ENCODE measurements at places on chromosomes 6 and 20. TPM values are rescaled to one million over a fixed set of nuclear protein-coding genes. Genes with fewer than 3 reads are reported as not detected.

GRCh38 chr6:78693835-78694234 lies 173.5 kb upstream of the IRAK1BP1 start:
- no peak for DNase-seq

DNA sequence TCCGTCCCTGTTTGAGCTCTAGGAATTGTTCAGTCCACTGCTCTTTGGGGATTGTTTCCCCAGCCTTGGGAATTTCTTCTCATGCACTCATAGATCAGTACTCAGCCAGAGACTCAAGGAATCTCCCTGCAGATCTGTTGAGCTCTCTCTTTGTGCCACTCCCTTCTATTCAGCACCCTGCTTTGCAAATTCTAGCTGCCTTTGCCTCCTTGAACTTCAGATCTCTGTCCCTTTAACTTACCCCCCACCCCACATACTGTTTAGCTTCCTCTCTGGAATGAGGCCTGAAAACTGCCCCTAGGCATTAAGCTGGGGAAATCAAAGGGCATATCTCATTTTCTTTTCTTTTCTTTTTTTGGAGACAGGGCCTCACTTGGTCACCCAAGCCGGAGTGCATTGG lies 30.5 kb downstream of the QRSL1 start:
- no peak for DNase-seq

DNA sequence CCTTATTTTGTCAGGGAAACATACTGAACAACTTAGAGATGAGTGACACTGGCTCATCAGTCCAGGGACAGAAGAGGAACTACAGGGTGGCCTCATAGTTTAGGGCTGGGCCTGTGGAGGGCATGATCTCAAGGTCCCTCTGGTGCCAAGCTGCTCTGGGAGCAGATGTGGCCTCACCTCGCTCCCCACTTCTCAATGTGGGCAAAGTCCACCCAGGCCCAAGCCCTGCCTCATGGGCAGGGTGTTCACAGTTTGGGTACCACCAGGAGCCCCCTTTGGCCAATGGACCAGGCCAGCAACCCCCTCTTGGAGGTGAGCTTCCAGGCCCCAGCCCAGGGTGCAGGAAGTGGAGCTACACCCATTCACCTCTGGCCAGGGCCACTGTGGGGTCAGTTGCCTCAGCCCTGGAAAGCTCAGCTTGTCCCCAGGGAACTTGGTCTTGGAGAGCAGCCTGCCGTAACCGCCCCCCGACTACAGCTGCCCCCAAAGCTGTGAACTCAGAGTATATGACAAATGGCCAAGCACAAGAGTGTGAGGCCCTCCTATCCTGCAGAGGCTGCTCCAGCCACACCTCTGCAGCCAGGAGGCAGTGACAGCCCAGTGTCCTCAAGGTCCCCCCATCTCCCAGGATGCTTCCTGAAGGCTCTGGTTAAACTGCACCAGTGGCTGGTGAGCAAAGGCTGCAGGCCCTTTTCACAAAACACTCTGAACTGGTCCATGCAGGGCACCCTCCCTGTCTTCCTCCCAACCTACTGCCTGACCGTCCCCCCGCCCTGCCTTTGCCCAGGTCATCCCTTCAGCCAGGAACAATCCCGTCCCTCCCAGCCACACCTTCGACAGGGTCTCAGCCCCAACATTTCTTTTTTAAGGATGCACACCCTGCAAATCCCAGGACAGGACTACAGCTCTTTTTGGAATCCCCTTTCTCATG lies 3.6 kb downstream of the ADISSP start:
- DNase-seq: no peak

GRCh38 chr6:153101461-153101860 lies 29.6 kb downstream of the RGS17 start:
- no peak for DNase-seq

GRCh38 chr6:130259140-130259539 lies 36.4 kb upstream of the SAMD3 start:
- no peak for DNase-seq

- no peak for DNase-seq
Observed at GRCh38 chr6:12899046-12899833, 182.7 kb downstream of the PHACTR1 start.

DNA sequence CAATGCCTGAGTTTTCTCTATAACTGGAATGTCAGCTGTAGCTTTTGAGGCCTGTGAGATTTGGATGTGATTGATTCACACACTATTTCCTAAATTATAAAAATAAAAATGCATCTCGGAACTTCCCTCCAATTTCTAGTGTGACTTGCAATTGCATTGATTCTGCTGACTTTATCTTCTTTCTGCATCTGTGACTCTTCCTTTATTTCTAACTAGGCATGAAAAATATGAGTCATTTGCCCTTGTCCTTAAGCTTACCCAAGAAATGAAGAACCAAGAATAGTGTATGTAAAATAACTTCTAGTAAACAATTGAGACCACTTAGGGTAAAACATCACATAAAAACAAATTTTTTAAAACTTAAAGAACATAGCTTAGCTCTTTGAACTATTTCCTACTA lies 12.9 kb downstream of the OR2J2 start:
- DNase-seq: no peak

DNA sequence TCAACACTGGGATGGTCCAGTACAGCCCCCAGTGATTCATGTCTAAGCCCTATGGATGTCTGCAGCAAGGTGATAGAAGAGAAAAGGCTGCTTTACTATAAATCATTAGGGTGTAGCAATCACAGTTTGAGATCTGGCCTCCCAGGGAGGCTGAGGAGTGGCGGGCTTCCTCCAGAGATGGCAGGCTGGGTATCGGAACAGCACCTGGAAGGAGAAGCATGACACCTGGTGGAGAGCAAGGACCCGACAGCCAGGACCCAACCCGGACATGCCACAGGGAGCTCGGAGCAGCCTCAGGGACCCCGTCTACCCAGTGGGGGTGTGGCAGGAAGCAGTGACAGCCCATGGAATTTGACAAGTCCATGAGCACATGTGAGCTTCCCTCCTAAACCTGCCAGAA lies 114.8 kb upstream of the CD93 start:
- DNase-seq: peak; percentile 46

GRCh38 chr20:57223648-57224489 lies 42.6 kb downstream of the BMP7 start:
- no peak for DNase-seq

DNA sequence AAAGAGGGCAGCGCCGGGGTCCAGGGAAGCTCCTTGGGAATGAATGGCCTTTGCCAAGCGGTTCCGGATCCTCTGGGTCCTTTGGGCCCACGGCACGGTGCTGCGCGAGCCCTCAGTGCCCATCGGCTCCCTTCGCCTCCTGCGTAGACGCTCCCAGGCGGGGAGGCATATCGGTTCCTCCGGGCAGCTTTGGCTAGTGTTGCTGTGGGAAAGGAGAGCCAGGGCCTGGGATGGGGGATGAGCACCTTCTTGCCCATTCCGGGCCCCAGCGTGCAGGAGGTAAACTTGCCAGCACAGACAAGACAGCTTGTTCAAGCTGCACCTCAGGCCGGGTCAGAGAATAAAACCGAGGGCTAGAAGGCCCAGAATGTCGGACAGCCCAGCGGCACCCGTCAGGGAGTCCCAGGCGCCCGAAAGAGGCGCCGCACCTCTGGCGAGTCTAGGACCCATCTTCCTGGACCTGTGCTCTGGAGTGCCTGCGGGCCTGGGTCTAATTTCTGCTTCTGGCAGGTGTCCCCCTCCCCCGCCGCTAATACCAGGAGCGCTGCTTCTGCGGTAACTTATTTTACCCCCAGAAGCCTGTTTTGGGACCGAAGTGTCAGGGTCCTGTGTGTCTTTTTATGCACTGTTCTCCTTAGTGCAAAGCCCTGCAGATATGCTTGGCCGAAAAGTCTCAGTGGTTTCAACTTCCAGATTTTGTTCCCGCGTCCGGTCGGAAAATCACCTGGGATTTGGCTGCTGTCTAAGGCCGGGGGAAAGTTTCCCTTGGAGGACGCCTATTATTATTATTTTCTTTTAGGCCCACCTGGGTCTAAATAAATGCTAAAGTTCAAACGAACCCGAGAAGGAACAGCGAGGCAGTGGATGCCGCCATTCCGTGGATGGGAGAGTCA lies 1.7 kb upstream of the TFAP2C start:
- no peak for DNase-seq

DNA sequence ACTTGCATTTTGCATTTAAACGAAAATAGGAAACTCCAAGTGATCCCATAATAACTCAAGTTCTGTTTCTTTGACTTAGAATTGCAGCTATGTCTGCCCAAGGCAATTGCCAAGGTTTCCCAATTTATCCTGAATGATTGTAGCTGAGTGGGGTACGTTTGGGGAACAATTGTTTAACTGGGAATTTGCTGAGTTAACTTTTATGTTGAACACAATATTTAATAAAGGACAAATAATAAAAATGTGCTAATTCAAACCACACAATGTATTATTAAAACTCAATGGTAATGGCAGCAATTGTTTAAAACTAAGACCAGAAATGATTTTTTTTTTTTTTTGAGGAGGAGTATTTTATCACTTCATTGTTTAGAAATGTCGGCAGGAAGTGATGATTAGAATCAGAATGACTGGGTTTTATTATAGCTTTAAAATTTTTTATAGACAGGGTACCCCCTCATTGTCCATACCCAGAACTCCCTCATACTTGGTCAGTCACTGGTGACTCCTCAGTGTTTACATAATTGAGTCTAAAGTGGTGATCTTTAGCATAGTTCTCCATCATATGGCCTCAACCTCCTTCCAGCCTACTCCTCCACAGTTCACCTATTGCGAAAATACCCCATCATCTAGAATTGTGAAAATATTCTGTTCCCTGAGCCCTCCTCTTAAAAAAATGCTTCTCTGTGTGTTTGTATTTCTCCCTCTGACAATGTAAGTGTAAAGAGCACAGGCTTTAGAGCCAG lies 389.2 kb upstream of the CITED2 start:
- no peak for DNase-seq

DNA sequence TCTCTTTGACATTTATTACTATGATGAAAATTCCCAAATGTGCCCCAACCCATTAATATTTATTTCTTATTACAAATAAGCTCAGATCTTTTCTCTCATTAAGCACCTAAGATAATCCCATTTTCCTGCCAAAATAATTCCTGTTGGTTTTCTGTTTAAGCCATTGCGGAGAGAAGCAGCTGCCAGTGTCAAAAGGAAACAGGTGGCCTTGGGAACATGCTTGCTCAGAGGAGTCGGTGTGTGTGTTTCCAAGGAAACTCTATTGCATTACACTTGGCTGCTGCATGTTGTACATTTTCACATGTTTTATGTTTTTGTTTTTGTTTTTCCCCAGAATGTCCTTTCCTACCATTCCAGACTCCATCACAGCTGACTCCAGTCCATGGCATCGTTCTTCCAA lies 56.4 kb downstream of the CD24 start:
- no peak for DNase-seq

DNA sequence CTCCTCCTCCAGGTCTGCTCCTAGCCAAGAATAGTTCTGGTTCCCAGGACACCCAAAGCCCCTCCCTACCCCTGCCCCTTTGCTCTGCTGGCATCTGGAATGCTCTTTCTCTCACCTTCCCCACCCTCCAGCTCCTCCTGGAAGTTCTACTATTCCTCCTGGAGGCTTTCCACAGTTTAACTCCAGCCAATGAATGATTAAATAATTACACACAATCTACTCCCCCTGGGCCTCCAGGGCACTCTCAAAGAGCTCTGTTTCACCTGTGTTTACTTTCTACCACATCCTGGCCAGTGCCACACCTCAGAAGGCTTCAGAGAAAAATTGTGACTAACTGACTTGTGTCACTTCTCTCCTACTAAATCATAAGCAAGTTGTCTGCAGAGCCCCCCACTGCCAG lies 36.2 kb downstream of the GCM1 start:
- peak; percentile 55 for DNase-seq

GRCh38 chr6:43146709-43147688 lies 24.1 kb upstream of the SRF start:
- DNase-seq: no peak

DNA sequence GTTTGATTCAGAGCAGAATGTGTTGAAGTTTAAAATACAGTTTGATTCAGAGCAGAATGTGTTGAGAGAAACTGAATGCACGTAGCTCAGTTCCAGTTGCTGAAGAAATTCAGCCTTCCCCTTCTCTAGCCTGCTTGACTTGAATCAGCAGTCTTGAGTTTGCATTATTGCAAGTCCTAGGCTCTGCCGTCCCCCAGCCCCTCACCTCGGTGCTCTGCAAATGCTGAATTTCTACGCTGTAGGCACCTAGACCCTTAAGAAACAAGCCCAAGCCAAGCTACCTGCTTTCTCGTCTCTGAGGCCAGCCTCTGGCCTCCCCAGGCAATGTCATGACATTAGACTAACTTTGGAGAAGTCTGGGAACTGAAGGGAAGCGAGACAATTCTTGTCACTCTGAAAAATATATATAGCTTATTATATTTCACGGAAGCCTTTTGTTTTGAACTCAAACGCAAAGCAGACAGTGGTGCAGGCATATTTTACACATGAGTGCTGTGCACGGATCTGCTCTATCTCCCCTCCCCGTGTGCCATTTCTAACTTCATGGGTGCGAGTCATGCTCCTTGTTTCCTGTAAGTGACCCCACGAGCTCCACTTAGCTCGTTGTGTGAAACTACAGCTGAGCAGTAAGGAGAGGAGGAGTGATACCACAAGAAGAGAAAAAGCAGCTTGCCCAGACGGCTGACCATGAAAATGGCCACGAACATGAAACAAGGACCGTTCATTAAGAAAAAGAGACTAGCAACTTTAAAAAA lies 71.4 kb upstream of the DUSP22 start:
- no peak for DNase-seq

- DNase-seq: no peak
Observed at GRCh38 chr6:97923249-97923648, 640.2 kb upstream of the MMS22L start.

DNA sequence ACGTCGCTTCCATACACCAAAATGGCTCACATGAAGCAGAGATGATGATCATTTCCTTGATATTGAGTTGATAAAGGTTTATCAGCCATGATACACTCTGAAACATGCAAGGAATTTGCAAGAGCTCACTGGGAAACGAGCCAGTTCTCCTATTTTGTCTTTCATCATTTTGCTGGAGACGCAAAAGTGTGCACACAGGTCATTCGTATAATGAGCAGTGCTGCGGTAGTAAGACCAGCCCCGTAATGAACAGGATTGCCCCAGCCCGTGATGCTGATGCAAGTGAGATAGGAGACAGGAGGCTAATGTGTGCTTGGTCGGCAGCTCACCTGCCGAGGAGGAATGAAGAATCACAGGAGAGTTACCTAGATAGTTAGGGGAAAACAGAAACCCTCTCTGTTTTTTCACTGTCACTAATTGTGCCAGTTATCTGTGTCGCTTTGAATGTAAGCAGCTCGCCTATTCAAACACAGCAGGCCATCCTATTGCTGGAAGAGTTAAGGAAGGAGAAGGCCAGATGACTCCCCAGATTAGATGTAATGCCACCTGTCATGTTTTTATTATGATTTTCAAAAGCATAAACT lies 391.8 kb downstream of the SAMD5 start:
- DNase-seq: no peak

The TMEM170B gene
- total RNA-seq: 0.96 TPM

The RSPO3 gene
- 7.7 TPM for total RNA-seq

The UBD gene
- 6.2 TPM for total RNA-seq

The RNASET2 gene
- 53.4 TPM for total RNA-seq

The RFX6 gene
- total RNA-seq: not detected

The EPPIN gene
- total RNA-seq: not detected

The OXT gene
- total RNA-seq: not detected

The MUCL3 gene
- total RNA-seq: not detected

The AGPAT4 gene
- 15.1 TPM for total RNA-seq

All from Caki2 (cell line).